ENCODE measurements at places on chromosomes 12 and 14.

GRCh38 chr14:50821510-50822464 lies 9.2 kb downstream of the NIN start:
- no peak for DNase-seq

GRCh38 chr12:57187222-57188089 lies 29.1 kb upstream of the NXPH4 start:
- no peak for DNase-seq

- DNase-seq: no peak
Measured at GRCh38 chr14:75252254-75252837, 26.3 kb upstream of the FOS start.

DNA sequence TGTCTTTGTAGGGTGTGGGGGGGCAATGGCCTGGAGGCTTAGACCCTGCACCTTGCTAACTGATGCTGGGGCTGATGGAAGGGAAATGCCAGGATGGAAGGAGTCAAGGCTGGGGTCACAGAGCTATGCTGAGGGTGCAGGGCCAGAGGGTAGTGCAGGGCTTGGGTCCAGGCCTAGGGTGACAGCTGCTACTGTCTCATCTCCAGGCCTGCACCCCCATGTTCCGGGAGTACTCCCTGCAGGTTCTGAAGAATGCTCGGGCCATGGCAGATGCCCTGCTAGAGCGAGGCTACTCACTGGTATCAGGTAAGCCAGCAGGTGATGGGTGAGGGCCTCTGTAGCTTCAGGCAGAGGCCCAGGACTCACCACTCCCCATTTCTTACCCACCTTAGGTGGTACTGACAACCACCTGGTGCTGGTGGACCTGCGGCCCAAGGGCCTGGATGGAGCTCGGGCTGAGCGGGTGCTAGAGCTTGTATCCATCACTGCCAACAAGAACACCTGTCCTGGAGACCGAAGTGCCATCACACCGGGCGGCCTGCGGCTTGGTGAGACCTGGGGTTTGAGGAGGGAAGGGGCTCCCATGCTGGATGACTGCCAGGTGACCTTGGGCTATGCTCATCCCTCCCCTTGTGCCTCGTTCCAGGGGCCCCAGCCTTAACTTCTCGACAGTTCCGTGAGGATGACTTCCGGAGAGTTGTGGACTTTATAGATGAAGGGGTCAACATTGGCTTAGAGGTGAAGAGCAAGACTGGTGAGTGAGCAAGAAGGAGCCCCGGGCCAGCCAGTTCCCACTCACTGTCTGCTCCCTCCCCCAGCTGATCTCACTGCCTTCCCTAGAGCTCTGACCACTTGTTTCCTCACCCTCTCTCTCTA lies 4.1 kb downstream of the SHMT2 start:
- no peak for DNase-seq

DNA sequence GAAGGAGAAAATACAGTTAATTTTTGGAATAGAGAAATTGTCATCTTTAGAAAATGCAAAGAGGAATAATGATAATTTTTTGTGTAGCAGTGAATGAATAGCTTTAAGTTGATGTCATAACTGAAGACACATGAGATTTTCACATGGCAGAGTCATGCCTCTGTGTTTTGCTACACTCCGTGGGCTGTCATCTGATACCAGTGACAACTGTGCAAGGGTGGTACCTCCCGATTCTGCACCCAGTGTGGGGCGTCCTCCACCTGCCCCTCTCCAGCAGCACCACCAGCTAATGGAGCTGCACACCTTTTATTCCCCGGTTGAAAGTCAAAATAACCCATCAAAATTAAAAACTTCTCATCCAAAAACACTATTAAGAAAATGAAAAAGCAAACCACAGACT lies 47.2 kb downstream of the ANKRD9 start:
- DNase-seq: no peak

DNA sequence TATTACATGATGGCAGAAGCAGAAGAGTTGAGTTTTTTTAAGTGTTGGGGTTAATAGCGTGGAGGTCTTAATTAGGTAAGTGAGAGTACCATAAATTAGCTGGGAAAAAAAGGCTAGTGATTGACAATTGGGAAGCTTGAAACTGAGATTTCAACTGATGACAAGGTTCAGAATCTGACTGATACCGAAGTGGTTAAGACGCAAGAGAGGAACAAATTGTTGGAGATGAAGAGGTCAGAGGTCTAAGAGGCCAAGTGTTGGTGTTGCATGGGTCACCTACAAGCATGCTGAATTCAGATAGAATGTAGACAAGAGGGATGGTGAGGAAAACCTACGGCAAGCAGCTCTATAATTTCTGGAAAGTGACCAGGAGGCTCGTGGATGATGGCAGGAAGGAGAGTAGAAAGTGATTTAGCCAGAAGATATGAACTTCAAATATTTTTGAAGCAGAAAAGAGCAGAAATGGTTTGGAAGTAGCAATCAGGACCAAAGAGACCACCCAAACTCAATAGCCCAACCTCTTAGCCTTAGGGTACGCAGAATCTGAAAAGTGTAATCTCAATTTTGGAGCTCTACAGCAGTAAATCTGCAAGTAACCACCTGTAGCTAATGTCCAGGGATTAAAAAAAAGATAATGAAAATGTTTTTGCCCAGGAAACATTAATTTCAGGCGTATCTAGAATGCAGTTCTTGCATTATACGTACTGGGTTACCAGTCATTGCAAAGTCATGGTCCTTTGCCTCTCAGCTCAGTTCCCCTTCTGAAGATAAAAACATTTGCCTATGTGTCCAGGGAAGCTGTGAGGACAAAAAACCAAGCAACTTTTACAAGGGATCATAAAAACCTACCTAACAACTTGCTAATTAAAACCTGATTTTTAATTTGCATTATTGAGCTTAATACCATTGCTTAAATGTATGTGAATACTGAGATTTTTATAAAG lies 1.7 kb upstream of the TMPO start:
- no peak for DNase-seq

DNA sequence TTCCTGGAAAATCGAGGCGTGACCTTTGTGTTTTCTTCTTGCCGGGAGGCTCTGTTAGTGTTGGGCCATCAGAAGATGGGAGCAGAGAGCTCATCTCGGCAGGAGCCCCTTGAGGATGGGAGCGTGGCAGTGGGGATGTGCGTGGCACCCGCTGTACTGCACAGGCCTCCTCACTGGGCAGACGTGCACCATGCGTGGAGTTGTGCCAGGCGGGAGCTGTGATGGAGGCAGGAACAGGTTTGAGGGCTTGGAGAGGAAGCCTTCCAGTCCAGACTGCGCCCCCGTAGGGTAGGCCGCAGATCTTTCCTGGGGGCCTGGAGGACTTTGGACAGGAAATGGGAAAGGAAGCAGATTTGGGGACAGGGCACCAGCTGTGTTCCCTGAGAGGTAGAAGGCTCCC lies 197.5 kb downstream of the TSPAN9 start:
- DNase-seq: no peak

GRCh38 chr14:64421166-64421565 lies 33.0 kb downstream of the MTHFD1 start:
- DNase-seq: no peak

DNA sequence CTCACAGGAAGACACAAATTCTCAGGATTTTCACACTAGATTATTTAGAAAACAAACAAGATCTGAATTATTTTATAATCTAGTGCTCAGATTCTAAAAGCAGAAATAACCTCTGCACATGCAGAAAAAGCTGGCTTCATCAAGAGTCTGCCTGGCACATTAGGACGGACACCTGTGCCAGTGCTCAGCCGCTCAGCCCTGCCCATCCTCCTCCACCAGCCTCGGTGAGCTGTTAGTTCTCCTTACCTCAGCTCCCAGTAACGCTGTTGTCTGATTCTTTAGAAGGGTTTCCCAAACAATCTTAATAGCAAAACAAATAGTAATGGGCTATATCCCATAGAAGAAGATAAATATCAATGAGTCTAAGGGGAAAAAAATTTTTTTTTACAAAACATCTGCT lies 27.7 kb downstream of the DUSP16 start:
- no peak for DNase-seq

- peak; percentile 12 for DNase-seq
Measured at GRCh38 chr12:128266541-128267130, 334 bp upstream of the TMEM132C start.

- no peak for DNase-seq
Measured at GRCh38 chr12:20404576-20405346, 36.4 kb downstream of the PDE3A start.

- DNase-seq: no peak
Measured at GRCh38 chr12:116382686-116383530, 105.4 kb upstream of the MED13L start.

GRCh38 chr14:81458352-81458751 lies 58.2 kb upstream of the STON2 start:
- DNase-seq: no peak

DNA sequence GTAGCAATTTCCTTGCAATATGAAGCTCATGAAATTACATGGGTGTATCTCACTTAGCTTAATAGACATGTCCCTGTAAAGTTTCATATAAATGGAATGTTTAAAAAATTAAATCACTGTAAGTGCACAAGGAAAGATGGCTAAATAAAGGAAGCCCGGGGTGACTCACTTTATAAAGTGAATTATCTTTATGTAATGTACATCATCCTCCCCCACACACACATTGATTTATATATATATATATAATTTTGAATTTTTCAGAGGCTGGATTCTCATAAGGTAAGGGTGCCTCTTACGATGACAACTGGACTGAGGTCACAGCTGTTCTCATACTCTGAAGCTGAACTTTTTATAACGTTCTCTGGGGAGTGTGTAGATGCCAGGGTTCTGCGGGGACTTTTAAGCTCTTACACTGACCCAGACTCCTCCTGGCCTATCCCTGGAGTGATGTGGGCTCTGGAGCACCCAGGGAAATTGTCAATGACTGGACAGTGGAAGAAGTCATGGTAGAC lies 108.7 kb upstream of the HIF1A start:
- DNase-seq: no peak

DNA sequence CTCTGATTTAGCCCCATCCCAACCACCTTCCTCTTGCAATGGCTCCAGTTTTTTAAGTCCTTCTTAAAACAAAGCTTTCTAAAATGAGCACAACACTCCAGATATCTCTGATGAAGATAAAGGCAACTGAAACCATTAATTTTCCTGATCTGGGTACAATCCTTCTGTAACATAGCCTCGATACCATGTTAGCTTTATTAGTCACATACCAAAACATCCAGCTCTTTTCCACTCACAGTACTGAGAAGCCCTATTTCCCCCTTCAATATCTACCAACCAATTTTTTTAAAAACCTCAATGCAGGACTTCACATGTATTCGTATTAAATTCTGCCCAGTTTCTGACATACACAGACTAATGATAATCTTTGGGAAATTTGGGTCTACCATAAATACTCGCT lies 105.9 kb downstream of the MED13L start:
- DNase-seq: no peak

DNA sequence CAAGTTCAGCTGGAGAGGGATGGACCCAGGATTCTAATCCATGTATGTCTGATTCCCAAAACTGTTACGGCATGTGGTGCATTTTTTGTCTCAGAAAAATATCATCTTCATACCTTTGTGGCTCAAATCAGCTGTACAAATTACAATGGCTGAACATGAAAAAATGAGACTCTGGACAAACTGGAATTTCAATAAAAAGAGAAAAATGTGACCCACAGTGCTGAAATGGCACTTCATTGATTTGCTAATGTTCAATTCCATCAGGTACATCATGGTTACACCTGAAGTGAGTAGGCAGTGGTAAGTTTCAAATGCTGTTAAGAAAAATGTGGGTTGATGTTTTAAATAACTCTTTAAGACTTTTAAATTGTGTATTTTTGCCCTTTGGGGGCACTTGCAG lies 165.6 kb upstream of the CAND1 start:
- no peak for DNase-seq

DNA sequence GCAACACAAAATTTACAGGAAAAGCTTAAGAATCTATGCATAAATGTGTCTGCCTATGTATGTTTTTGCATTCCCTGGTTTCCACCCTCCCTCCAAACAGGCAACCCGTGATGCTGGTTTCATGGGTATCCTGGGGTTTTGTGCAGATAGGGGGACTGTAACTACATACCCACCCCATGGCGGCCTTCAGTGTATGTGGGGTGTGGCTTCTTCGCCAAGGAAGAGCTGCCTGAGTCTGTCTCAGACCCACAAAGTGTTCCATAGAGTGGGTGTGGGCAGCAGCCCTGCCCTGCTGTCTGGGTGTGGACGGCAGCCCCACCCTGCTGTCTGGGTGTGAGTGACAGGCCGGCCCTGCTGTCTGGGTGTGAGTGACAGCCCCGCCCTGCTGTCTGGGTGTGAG lies 174.8 kb downstream of the ADGRD1 start:
- no peak for DNase-seq

GRCh38 chr12:132238488-132238854 lies 90.9 kb downstream of the GALNT9 start:
- DNase-seq: no peak

DNA sequence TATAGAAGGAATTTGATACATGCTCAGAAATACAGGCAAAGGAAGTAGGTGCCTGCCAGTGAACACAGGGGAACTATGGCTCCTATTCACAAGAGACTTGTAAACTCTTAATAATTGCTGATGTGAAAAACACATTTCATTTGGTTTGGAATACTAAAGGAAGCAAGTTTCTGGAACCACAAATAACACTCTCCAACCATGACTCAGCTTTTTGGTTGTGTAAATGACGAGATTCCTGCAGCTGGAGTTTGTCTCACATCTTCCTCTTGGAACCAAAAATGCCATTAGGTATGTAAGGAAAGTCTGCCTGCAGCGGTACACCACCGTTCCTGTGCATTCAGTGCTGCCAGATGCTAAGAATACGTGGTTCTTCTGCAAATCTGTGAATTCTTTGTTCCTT lies 4.5 kb upstream of the OR11H6 start:
- no peak for DNase-seq

GRCh38 chr12:96347130-96347699 lies 53.0 kb downstream of the CDK17 start:
- no peak for DNase-seq

DNA sequence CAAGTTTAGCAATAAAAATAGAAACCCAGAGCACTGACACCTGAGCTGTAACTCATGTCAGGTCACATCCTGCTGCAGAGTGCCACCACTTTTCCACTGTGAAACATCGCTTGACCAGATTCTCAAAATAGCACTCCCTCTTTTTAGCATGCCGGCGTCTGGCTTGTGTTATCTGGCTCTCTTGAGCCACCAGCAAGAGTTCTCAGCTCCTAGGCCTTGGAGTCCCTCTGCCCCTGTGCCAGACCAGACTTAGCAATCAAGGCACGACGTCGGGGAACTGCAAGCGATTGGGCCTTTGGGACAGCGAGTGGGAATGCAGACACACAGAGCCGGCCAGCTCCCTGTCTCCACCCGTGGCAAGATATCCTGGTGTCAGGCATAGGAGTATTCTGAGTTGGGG lies 52.5 kb downstream of the SPIC start:
- no peak for DNase-seq

GRCh38 chr12:15806826-15807225 lies 17.6 kb upstream of the EPS8 start:
- DNase-seq: no peak

- DNase-seq: no peak
Measured at GRCh38 chr12:66345956-66346355, 43.7 kb downstream of the HELB start.

- no peak for DNase-seq
Measured at GRCh38 chr12:133203344-133204263, 22.3 kb downstream of the ZNF268 start.
